Smooth muscle cell of trachea (primary cell): ENCODE measurements at places on chromosomes 2 and 18. TPM values are rescaled to one million over a fixed set of nuclear protein-coding genes. Genes with fewer than 3 reads are reported as not detected.

The CAPN14 gene
- 0.33 and 0.58 TPM in 2 replicates for total RNA-seq

The TMEM198 gene
- total RNA-seq: 0.73 and 2.3 TPM in 2 replicates

The FOXI3 gene
- total RNA-seq: not detected in 2 replicates

The LRRC30 gene
- not detected in 2 replicates for total RNA-seq

The C2orf80 gene
- total RNA-seq: not detected in 2 replicates

The LRRTM1 gene
- not detected in 2 replicates for total RNA-seq

The SERTAD2 gene
- total RNA-seq: 12.9 and 14.2 TPM in 2 replicates

The RAB6C gene
- not detected in 2 replicates for total RNA-seq
